Memory B cell (primary cell): ENCODE measurements at places on chromosomes 7 and 10.

- no peak for DNase-seq
Measured at GRCh38 chr10:30840395-30841050, 191.1 kb downstream of the ZNF438 start.

- no peak for DNase-seq
Measured at GRCh38 chr7:155660059-155660757, 15.7 kb downstream of the RBM33 start.

- no peak for DNase-seq
Measured at GRCh38 chr10:132886211-132887099, 55.9 kb downstream of the CFAP46 start.

GRCh38 chr7:11206177-11206899 is 232.7 kb downstream of the PHF14 start:
- DNase-seq = no peak

GRCh38 chr10:78248651-78249464 is 215.2 kb downstream of the RPS24 start:
- DNase-seq = no peak

GRCh38 chr10:48577158-48577557 is 27.7 kb downstream of the ARHGAP22 start:
- DNase-seq = peak; percentile 54

DNA sequence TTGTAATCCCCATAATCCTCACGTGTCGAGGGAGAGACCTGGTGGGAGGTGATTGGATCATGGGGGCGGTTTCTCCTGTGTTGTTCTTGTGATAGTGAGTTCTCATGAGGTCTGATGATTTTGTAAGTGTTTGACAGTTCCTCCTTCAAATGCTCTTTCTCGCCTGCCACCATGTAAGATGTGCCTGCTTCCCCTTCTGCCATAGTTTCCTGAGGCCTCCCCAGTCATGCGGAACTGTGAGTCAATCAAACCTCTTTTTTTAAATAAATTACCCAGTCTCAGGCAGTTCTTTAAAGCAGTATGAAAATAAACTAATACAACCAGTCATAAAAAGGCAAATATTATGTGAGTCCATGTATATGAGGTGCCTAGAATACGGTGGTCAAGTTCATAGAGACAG is 87.5 kb downstream of the FRMD4A start:
- DNase-seq = no peak

GRCh38 chr7:18866359-18867036 is 250.9 kb downstream of the TWIST1 start:
- no peak for DNase-seq

DNA sequence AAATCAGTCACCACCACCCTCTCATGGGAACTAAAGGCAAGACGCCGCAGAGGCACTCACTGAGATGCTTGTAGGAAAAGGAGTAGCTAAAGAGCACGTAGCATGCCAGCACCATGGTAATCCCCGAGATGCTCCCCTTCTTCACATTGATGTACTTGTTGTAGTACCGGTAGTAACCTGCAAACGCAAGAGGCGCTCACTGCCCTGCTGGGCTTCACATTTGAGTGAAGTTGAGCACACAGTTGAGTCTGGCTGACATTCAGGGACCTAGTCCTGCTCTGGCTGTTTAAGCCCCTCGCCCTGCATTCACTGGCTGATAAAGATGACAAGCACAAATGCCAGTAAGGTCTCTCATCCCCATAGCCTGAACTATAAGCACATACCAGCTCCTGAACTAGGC is 6.9 kb downstream of the ATP5MF start:
- no peak for DNase-seq

GRCh38 chr10:90787393-90788198 is 70.2 kb downstream of the HTR7 start:
- no peak for DNase-seq

DNA sequence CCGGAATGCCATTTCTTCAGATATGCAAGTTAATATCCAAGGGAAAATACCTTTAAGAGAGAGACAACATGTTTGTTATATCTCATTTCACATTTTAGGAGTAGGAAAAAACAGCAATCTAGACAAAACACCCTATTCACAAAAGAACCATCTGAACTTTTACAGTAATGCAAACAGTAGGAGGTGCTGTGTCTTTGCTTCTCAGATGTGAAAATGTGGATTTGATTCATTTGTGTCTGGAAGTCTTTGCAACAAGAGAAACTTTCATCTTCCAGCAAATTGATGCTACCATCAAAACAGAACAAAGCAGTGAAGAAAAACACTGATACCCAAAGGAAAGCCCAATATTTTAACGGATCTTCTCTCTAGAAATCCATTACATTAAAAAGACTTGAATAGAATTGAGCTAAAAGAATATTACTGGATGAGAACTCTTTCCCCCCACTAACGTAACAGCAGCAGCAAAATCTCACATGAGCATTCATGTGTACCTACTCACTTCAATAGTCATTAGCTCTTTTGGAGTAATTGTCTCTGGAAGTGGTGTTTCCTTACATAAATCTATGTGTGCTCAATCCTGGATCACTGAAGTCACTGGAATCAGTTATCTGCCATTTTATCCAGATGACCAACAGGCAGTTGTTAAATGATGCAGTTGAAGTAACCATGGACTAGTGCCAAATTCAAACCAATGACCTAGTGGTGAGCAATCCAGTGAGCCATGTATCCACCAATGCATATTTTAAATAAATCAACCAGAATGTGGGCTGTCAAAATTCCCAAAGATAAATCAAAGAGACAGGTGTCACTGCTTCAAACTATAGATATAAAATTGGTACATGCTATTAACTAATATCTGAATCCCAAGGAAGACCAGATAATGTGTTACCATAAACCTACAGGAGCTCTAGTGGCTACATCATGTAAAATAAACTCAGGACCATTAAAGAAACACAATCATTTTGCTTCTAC is 1.8 kb downstream of the SEMA3C start:
- no peak for DNase-seq

DNA sequence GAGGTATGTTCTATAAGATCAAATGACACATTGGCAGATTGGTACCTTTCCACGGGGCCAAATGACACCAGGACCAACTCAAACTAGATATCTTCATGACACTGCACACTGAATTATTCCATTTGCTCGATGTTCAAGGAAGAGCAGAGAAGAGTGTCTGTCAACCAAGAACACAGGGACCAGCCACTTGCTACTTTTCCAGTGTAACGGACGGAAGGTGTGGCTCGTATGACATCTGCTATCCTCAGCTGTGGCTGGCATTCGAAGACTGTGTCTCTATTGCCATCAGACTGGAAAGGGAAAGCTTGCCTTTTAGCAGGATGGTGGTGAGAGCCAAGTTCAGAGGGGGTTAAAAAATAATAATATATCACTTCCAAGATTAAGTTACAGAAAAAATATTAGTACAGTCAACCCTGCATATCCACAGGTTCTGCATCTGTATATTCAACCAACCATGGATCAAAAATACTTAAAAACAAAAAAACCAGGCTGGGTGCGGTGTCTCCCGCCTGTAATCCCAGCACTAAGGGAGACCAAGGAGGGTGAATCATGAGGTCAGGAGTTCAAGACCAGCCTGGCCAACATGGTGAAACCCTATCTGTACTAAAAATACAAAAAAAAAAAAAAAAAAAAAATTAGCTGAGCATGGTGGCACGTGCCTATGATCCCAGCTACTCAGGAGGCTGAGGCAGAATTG is 237.1 kb downstream of the PRPF18 start:
- DNase-seq = no peak
